Upper lobe of left lung (tissue), 6 donors: ENCODE measurements at places on chromosomes 1 and 21. TPM values are rescaled to one million over a fixed set of nuclear protein-coding genes. Genes with fewer than 3 reads are reported as not detected.

DNA sequence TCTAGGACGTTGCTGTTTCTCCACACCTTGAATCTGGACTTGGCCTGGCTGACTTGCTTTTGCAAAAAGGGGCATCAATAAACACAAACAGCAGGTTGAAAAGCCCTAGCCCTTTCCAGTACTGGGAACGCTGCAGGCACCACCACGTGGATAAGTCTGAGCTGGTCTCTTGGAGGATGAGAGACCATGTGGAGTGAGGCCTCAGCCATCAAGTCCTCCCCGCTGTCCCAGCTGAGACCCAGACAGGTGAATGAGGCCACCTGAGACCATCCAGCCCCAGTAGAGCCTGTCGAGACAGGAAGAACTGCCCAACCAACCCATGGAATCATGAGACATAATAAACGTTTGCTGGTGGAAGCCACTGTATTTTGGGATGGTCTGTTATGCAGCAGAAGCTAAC is 688.7 kb downstream of the PTPRU start:
- DNase-seq, result no peak

- DNase-seq, result no peak
Observed at GRCh38 chr1:97803026-97803425, 117.8 kb downstream of the DPYD start.

DNA sequence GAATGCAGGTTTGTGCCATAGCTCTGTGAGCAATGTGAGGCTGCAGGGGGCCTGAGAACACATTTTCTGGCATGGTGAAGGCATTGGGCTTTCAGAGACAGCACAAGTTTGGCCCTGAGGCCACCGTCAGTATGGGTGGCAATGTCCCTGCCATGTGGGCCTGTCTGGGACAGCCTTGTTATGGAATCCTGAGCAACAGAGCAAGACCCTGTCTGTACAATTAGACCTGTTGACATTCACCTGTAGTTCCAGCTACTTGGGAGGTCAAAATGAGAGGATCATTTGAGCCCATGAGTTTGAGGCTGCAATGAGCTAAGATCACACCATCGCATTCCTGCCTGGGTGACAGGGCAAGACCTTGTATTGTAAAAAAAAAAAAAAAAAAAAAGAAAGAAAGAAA is 35.6 kb downstream of the PRDM15 start:
- DNase-seq, result no peak

GRCh38 chr21:35622612-35623011 is 437.7 kb downstream of the SETD4 start:
- DNase-seq, result no peak

DNA sequence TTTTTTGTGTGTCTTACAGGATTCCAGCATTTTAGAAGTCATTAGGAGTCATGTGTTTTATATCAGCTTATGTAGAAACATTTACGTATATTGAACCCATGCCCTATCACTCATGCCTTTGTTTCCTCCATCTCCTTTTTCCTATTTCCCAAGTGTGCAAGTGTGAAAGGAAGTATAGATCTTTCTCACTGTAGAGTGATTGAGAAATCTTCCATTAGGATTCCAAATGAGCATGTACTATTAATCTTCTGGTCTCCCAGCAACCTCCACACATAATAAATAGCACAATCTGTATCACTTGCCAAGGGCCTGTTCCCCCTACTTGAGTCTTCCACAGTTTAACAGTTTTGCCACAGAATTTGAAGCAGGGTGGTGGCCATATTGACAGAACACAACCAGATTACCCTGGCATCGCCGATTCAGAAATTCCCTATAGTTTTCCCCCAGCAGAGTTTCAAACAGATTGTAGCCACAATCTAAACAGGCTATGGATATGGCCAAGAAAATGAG is 1052.8 kb downstream of the TTLL7 start:
- no peak for DNase-seq

DNA sequence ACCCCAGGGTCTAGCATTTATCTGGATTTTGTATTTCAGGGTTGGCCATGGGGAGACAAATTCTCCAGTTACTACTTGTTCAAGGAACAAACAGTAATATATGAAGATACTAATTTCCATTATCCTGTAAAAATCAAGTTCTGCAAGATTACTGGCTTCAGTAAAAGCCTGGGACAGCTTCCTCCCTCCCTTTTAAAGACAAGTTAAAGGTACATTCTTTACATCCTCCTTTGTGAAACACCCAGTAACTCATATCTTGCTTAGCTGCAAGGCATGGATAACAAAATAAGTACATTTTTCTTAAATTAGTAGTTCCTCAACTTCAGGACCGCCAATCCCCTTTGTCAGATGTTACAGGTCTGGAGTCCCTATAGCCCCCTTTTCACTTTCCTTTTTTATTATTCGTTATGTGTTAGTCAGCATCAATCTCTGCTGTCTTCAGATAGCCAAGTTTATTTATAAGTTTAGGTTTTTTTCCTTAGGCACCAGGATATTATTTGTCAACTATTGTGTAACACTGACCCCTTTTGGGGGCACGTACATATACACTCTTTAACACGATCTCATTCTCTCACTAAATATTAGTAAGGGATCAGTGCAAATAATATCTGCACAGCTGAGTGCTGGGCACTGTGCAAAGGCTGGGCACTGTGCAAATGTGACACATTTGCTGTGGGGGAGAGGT is 9.8 kb downstream of the ERRFI1 start:
- DNase-seq, result no peak

DNA sequence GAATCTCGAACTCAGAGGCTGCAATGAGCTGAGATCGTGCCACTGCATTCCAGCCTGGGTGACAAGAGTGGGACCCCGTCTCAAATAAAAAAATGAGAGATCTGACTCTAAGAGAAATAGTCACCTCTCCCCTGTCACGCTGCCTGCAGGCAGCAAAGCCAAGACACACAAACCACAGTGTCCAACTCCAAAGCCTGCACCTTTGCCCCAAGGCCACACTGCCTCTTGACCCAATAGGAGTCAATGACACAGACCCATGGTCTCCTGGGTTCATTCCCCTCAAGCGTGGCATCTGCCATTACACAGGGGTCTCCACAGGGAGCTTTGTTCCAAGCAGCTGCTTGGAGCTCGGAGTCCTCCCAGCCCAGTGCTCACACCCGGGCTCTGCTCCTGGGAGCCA is 46.3 kb downstream of the SLC9A1 start:
- DNase-seq, result no peak

GRCh38 chr21:32599526-32599925 is 12.7 kb downstream of the CFAP298 start:
- peak; percentile 52 for DNase-seq

GRCh38 chr1:156860113-156860627 is 495 bp upstream of the NTRK1 start:
- DNase-seq, result peak; percentile 89

DNA sequence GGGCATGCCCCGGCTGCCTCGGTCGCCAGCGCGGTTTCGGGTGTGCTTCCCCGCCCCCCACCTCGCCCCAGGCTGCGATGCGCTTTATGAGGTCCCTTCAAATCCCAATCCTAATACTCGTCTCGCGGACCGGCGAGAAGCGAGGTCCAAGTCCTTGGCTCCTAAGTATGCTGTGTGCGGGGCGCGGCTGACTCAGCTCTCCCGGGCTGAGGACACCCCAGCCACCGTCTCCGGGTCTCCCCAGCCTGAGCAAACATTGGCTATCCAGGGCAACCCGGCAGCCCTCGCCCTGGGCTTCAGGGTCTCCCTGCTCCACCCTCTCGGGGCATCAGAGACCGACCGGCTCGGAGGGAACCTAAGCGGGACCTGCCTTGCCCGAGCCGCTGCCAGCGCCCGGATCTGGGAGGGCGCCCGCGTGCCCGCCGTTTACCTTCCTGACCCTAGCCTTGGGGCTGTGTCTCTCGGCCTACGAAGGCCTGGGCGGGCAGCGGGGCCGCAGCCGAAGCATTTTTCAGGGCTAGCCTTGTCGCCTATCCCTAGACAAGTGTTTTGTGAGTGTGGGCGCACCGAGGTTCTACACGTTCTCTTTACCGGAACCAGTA is 1.2 kb downstream of the ITPKB start:
- peak; percentile 91 for DNase-seq

GRCh38 chr1:229407206-229408026 is 26.5 kb downstream of the ACTA1 start:
- DNase-seq, result peak; percentile 78

GRCh38 chr1:184911103-184911745 is 63.1 kb downstream of the NIBAN1 start:
- DNase-seq, result no peak

- no peak for DNase-seq
Observed at GRCh38 chr1:72896256-72896655, 613.9 kb upstream of the NEGR1 start.

- no peak for DNase-seq
Observed at GRCh38 chr1:110477445-110477957, 26.6 kb downstream of the PROK1 start.

GRCh38 chr1:106268070-106268469 is 788.4 kb upstream of the PRMT6 start:
- no peak for DNase-seq

Gene NTRK1
- total RNA-seq, result 1.4 TPM

Gene VANGL2
- total RNA-seq, result 2.0 TPM

Gene SERINC2
- total RNA-seq, result 45.9 TPM
